ENCODE measurements at places on chromosomes 13 and 19.

GRCh38 chr19:54551293-54551692 lies 22.3 kb upstream of the LILRA2 start:
- DNase-seq = no peak

- DNase-seq = no peak
These were observed 1.9 kb downstream of the IRF2BP1 start for GRCh38 chr19:45883881-45884681.

GRCh38 chr13:79427265-79427664 lies 21.2 kb upstream of the RBM26 start:
- peak; percentile 58 for DNase-seq

- no peak for DNase-seq
These were observed 70.5 kb downstream of the MLLT1 start for GRCh38 chr19:6209233-6209632.

DNA sequence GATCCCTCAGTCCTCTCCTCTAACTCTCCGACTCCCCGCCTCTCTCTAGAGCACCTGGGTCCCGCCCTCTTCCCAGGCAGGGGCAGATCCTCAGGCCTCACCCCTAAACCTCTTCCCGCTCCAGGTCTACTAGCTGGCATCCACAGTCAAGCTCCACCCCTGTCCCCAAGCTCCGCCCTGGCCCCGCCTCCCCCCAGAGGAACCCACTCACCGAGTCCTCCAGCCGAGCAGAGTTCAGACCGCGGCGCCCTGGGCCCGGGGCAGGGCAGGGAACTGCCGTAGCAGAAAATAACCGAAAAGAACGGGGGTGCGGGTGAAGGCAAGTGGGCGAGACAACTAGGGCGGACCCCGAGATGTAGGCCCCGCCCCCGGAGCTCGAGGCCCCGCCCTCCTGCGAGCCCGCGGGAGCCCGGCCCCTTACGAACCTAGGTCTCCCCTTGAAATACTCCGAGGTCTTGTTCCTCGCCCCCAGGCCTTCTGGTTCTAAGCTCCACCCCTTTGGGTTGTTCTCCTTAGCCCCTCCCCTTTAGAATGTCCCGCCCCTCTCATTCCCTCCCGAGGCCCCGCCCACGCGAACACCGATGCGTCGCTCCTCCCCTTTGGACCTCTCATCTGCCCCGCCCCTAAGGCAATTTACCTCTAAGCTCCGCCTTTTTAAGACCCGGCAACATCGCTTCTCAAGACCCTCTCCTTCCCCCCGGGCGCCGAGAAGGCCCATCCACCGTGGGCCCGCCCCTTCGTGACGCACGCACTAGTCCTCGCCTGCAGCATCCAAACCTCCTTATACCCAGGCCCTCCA lies at the start of gene GGN:
GGN (minus strand) TSS at position 485 of the 799 bp plus-strand sequence. CDS start 773 bp downstream, outside the sequence.
- no peak for DNase-seq

DNA sequence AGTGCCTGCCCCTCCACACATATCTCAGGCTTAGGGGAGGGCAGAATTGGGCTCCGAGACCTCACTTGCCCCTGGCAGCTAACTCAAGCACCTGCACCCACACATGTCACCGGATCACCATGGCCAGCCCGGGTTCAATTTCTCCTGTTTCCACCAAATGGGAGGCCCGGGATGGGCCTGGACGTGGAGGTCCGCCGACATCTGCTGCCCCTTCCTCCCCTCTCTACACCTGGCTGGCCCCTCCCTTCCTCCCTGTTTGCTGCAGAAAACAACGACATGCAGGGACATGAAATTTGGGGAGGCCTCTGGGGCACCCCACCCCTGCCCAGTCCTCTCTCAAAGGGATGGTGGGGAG lies 1.3 kb downstream of the PRKD2 start:
- no peak for DNase-seq

DNA sequence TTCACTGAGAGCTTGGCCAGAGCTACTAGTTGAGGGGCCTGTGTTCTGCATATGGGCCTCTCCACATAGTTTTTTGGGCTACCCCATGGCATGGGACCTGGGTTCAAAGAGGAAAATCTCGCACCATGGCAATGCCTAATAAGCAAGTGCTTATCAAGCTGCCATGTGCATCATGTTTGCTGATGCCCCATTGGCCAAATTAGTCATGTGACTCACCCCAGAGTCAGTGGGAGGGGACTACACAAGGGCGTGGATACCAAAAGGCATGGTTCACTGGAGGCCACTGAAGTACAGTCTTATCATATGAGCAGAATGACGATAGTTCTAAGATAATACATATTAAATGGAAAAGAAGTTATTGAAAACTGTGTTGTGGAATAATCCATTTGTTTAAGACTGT lies 214.8 kb downstream of the LMO7 start:
- DNase-seq = no peak

- no peak for DNase-seq
These were observed 42.1 kb downstream of the LPAR6 start for GRCh38 chr13:48370815-48371214.

- DNase-seq = no peak
These were observed 99.9 kb downstream of the GNG7 start for GRCh38 chr19:2602391-2603181.

DNA sequence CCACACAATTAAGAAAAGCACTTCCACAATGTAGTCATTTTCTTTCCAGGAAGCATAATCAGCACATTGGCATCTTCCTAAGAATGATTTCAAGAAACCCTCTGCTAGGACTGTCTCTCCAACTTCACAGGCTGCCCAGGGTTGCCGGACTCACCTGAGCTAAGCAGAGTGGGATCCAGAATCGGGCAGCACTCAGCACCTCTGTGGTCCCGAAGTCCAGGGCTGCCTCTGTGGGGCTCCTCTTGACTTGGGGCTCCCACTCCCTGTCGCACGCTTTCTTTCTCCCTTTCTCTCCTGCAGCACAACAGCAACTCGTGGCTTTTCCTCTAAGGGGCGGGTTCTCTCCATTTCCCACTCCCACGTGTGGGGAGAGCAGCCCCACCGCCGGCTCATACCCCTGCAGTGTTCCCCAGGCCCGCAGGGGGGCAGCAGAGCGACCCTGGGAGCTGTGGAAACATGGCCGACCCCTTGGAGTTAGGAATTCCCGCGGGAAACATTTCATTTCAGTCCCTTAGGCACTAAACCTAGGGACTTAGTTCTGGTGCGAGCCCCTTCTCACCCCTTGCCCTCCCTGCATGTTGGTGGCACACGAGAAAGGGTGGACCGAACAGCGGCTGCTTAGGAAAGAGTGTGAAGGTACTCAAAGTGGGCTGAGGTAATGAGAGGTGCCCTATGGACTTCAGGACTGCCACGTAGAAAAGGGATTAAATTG lies at the start of gene TMEM272:
TMEM272 (minus strand) TSS at position 316 of the 712 bp plus-strand sequence. CDS start 6,647 bp downstream, outside the sequence.
- DNase-seq = no peak

- peak; percentile 22 for DNase-seq
These were observed at the start of gene TMEM238 for GRCh38 chr19:55384131-55384919. TSS of gene TMEM238 (minus strand) at chr19:55384292. CDS start at chr19:55384259, 33 bp downstream.

GRCh38 chr19:45553464-45553863 lies 31.1 kb downstream of the OPA3 start:
- no peak for DNase-seq

DNA sequence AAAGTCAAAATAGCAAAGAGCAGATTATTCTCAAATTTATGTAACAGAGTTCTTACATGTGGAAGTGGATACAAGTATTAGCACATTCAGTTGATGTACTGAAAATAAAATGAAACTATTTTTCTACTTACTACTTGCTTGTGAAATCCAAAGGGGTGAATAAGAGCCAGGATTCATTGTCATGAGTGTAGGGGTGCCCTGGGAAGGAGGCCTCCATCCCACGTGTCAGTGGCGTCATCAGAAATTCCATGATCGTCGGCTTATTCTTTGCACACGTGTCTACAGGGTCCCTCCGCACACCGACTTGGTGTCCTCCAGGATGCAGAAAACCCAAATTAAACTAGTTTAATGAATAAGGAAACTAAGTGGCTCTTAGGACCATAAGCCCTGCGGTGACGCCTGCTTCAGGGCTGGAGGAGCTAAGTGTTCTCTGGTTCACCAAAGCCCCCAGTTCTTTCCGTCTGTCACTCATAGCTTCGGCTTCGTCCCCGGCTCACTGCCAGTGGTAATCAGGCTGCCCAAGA lies 55.5 kb downstream of the IRS2 start:
- no peak for DNase-seq

DNA sequence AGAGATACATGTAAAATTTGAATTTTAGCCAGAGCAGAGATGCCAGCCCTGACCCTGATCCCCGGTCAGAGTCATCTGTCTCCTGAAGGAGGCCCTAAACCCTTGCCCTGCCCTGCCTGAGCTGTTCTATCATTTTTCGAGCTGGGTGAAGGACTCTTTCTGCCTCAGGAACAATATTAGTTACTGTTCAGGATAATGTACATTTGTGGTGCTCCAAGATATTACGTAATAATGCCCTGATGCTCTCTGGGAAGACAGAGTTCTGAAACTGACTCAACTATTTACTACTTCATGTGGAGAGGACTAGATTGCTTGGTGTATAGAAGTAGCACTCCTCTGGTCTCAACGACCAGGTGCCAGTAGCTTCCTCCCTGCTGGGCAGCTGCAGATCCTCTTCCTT lies 37.9 kb upstream of the UBL3 start:
- DNase-seq = no peak

- no peak for DNase-seq
These were observed 27.9 kb downstream of the PLEKHJ1 start for GRCh38 chr19:2207991-2208860.

DNA sequence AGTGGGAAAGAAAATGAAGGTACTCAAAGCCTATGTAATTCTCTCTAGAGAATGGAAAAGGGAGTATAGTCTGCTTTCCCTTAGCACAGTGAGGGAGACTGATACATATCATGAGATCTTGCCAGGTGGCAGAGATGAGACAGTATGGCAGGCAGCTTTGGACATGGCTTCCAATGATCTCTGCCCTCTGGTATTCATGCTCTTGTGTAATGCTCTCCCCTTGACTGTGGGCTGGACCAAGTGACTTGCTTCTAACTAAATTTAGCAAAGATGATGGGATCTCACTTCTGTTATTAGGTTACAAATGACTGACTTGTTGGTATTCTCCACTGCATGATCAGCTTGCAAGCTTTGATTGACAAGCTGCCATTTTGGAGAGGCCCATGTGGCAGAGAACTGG lies 10.2 kb downstream of the ZNF132 start:
- no peak for DNase-seq

DNA sequence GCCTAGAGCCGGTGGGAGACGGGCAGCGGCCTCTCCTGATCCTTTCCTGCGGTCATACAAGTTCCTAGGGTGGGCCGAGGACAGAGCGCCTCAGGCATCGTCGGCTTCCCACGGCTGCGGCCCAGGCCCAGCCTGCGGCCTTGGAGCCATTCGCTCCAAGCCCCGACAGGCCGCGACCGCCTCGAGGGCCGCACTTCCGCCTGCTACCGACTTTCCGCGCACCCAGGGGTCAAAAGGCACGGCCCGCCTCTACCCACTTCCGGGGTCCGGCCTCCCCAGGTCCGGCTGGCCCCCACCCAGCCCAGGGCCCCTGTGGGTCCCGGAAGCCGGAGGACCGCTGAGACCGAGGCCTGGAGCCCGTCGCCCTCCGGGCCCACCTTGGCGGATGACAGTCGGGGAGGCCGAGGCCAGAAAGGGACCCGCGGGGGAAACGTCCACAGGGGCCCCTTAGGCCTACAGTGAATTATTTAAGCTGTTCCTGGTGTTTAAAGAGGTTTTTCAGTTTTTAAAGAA lies 16.2 kb downstream of the ZIC2 start:
- no peak for DNase-seq

GRCh38 chr13:45554604-45555109 lies 60.9 kb downstream of the ERICH6B start:
- no peak for DNase-seq

DNA sequence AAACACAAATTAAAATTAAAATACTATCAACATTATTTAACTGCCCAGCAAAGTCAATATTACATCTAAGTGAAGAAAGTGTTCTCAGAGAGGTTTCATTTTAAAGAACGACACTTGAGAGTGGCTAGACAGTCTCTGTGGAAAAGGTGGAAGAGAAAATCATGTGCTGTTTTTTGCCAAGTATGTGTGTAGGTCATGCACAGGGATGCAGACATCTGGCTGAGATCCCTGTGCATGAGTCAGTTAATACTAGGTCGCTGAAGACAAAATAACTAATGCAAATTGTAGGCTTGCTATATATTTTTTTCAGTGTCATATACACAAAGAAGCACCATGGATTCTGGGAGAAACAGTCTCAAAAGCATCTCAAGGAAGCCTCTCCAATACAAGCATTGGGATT lies 44.3 kb upstream of the ENOX1 start:
- no peak for DNase-seq

DNA sequence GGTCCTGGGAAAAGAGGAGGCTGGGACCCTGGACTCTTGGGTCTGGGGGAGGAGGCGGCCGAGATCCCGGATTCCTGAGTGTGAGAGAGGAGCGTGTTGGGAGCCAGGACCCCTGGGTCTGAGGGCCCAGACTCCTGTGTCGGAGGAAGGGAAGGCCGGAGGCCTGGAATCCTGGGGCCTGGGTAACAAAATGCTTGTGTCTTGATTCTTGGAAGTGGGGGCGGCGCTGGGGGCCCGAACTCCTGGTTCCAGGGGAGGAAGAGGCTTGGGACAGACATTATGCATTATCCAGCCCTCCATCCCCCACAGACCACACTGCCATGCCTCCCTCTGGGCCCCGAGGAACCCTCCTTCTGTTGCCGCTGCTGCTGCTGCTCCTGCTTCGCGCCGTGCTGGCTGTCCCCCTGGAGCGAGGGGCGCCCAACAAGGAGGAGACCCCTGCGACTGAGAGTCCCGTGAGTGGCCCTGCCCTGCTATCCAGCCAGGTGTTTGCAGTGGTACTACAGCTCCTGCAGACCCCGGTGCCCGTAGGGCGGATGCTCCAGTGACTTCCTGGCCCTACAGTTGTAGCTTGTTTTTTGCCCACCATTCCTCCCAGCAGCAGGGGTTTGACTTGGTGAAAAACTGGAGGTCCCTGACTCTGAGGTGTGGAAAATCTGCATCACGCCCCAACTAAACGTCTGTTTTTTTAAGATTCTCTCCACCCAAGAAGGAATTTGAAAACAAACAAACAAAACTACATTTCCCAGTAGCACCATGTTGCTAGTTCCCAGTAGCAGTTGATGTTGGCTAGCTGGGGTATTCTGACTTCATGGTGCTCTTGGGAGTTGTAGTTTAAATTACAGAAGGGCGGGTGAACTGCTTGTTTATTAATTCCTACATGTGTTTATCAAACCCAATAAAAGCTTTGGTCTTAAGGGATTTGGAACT lies 630 bp downstream of the NUCB1 start:
- DNase-seq = no peak

- DNase-seq = no peak
These were observed 6.1 kb upstream of the C13orf46 start for GRCh38 chr13:113979791-113980471.

Data from GF-D8 (cell line).